ENCODE measurements at places on chromosomes 6 and 20.

DNA sequence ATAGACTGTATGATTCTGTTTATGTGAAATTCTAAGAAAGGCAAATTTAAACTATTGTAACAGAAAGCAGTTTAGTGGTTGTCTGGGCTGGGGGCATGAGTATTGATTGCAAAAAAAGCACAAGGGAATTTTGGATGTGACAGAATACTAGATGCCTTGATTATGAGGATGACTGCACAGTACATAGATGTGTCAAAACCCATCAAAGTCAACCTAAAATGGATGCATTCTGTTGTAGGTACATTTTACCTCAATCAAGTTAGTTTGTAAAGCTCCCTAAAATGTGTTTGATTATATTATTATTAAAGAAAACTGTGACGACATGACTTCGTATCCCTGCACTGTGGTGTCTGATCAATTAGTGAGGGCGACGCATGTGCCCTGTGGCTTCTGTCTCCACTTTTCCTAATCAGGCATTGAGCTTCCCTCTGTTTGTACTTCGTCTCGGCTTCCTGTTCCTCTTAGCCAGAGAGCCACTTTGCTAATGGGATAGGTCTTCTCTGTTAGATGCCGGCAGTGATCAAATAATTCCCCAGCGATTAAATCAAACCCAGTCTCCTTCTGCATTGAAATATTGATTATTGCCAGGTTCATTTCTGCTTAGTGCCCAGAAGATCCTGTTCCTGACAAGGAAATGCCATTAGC lies 118.3 kb upstream of the GGTLC1 start:
- no peak for DNase-seq

GRCh38 chr6:10449751-10450150 lies 34.9 kb upstream of the TFAP2A start:
- no peak for DNase-seq

- DNase-seq = no peak
Observed at GRCh38 chr6:24840187-24840586, 41.5 kb upstream of the ARMH2 start.

DNA sequence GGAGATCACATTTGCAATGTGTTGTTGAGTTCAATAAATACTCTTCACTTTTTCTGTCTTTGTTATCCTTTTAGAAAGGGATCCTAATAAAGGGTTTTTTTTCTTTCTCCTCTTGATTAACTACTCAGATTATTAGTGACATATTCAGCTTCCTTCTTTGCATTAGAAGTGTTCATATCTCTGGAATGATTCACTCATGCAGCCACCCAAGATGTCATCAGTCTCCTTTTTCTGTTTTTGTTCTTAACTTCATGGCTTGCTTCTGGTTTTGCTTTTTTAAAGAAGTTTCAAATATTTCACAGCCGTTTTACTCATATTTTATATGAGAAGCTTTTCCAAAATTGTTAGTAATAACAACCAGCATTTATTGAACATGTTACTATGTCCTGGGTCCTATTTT lies 187.6 kb downstream of the TMEM242 start:
- no peak for DNase-seq

DNA sequence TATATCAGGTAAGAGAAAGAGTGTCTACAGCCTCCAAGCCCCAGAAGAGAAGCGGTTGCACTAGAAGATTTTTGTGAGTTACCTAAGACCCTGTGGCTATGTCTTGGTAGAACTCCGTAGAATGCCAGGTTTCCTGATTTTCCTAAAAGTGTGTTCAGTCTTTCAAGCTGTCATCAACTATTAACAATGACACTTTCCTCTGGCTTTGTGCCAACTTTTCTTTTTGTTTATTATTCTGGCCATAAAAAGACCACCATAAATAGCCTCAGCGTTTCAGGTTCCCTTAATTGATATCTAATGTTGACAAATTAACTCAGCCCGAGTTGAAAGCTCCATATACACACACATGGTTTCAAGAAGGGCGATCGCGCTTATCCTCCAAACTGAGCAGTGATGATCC lies 1.2 kb downstream of the PAK5 start:
- DNase-seq = no peak

GRCh38 chr20:62596486-62596885 lies 45.8 kb upstream of the SLCO4A1 start:
- DNase-seq = no peak

DNA sequence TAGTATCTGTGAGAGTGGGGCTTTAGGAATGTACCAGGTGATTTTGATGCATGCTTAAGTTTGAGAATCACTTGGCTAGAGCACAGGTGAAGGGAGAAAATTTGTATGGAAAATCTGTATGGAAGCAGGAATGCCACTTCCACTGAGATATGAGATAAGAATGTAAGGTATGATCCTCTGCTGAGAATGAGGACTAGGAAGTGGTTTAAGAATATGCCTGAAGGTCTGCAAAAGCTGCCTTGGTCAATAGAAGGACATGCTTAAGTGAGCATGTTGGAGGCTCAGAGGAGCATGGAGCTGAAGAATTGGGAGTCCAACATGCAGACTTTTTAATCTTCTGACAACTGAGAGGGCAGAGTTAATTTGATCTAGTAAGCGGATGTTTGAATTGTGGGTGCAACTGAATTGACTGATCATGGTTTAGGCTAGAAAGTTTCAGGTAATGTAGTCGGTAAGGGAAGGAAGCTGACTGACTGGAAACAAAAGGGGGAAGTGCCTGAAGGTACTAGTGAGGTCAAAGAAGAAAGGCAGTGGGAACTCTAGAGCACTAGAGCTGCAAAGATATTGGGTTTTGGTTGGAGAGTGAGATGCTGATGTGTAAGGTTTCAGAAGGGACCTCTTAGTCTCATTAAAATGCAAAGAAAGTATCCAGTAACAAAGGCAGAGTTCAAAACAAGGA lies 28.6 kb upstream of the NOTCH4 start:
- no peak for DNase-seq

GRCh38 chr6:104855507-104855906 lies 4.2 kb downstream of the HACE1 start:
- no peak for DNase-seq

GRCh38 chr6:91088515-91088914 lies 501.6 kb upstream of the MAP3K7 start:
- no peak for DNase-seq

- no peak for DNase-seq
Observed at GRCh38 chr6:109308018-109308492, 74.2 kb downstream of the CD164 start.

DNA sequence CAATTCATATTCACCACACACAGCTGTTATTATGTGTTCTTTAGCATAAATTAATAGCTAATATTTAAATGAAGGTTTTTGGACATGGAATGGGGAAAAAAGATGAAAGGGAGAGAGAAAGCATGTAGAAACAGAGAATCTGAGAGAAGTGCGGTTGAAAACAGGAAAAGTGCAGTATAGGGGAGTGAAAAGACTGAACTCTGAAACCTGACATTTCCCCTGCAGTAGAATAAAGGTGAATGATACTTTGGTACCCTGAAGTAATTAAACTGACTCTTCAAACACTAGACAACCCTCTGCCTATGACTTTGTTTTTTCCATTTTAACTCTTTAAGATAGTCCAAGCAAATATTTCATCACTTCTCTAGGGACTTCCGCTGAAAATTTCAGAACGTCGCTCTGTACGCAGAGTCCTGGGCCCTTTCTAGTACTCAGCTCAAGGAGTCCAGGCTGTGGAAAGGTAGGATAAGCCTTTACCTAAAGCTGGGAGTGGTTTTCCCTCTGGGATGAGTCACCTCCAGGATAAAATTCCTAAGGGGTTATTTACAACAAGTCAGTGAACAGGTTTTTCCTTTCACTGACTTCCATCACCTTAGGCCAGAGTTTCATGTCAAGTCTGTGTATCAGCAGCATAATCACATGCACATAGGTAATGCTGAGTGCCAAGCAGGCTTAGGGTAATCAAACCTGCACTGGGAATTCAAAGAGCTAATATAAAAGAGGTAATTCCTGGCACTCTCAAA lies 614.5 kb downstream of the PKHD1 start:
- DNase-seq = no peak

DNA sequence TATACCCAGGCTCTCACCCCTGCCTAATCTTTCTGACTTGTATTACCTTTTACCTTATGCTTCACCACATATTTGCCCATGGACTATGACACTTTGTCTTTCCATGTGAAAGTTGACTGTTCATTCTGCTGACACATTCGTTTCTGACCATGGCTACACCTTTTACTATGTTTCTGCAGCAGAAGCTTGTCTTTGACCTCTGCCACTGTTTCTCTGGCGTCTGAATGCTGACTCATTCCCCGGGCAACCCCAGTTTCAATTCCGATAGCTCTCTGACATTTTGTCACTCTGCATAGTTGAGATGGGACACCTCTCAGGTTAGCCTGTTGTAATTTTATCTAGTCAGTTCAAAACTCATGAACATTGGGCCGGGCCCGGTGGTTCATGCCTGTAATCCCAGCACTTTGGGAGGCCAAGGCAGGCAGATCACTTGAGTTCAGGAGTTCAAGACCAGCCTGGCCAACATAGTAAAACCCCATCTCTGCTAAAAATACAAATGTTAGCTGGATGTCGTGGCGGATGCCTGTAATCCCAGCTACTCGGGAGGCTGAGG lies 50.7 kb downstream of the SLC26A8 start:
- no peak for DNase-seq

DNA sequence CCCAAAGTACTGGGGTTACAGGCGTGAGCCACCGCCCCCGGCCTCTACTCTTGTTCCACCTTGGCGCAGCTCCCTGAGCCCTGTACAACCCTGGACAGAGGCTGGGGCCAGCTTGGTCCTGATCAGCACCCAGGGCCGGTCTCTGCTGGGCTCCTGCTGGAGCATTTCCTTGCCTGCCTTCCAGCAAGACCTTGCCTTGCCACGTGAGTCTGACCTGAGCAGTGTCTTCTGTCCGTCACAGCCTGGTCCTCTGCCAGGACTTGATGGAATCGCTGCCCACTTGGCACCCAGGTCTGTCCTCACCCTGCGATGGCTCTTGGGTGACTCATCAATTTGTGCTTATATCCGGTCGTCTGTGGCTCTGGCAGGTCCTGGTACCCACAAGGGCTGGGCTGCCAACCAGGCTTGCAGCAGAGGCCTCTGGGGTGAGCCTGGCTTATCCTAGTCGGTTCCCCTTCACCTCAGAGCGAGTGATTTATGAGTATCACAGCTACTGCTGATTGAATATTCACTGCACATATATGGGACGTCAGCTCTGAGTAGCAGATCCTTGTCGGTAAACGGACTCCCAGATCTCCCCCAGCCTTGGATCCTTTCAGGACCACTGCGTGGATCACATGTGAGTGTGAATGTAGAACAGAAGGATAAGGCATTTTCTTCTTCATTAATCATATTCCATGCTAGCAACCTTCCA lies 10.1 kb upstream of the SULF2 start:
- no peak for DNase-seq

- no peak for DNase-seq
Observed at GRCh38 chr20:41386502-41387427, 20.1 kb upstream of the EMILIN3 start.

- no peak for DNase-seq
Observed at GRCh38 chr20:63503524-63503923, 4.6 kb upstream of the EEF1A2 start.

GRCh38 chr20:56957737-56958553 lies 308.5 kb downstream of the BMP7 start:
- peak; percentile 28 for DNase-seq

DNA sequence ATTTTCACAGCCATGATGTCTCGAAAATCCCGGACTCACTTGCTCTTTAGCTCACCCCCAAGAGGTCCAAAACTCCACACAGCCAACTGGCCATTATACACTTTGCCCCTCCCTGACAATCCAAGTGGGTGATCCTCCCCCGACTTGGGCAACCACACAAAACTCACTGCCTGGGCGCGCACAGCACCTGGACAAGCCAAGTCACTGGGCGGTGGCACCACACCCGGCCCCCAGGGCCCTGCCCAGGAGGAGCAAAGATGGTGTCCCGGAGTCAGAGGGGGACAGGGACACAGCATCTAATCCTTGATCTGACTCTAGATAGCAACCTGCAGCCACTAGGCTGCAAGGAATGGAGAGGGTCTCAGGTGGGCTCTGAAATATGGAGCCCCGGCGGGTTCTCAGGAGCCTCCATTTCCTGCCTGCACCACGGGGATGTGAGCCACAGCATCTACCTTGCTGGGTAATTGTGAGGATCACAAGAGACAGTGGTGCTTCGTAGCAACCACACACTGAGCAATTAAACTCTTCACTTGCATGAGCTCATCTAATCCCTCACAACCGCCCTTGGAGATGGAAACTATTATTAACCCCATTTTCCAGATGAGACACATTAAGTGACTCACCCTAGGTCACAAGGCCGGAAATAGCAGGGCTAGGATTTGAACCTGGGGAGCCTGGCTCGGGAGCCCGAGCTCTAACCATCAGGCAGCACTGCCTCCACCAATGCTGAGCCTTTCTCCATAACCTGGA lies 66.6 kb downstream of the BMP7 start:
- no peak for DNase-seq

- DNase-seq = no peak
Observed at GRCh38 chr6:148492654-148493290, 150.1 kb downstream of the SASH1 start.

DNA sequence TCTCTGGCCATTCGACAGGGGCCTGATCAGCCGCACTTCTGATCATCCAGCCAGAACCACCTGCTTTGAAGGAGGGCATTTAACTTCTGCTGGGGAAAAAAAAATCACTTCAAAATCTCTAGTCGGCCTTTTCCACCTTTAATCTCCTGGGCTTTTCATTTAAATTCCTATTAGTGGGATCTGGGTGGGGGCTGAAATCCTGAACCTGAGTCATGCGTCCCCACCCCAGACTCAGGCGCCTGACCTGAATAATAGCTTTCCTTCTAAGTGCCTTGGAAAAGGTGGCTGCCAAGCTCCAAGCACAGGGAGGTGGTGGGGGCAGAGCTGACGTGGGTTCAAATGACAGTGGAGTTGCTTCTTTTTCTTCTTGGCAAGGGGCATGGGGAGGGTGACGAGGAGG lies 246.0 kb upstream of the EXOC2 start:
- DNase-seq = no peak

- no peak for DNase-seq
Observed at GRCh38 chr6:1415416-1416063, 26.2 kb downstream of the FOXF2 start.

- no peak for DNase-seq
Observed at GRCh38 chr6:31837369-31838113, 10.0 kb downstream of the HSPA1B start.

GRCh38 chr20:17882065-17882833 lies 86.3 kb downstream of the SNX5 start:
- no peak for DNase-seq

- peak; percentile 44 for DNase-seq
Observed at GRCh38 chr6:75210885-75211739, 5.3 kb upstream of the COL12A1 start.

- no peak for DNase-seq
Observed at GRCh38 chr6:153167061-153167891, 36.2 kb upstream of the RGS17 start.

All from endothelial cell (in vitro differentiated cells).